Hematopoietic multipotent progenitor cell (in vitro differentiated cells): ENCODE measurements at places on chromosomes 6 and 20. TPM values are rescaled to one million over a fixed set of nuclear protein-coding genes. Genes with fewer than 3 reads are reported as not detected.

RAET1E gene
- total RNA-seq: under 0.01 TPM

RIPOR3 gene
- total RNA-seq: 32.6 TPM

PROCR gene
- total RNA-seq: 5.7 TPM

KIF3B gene
- total RNA-seq: 5.4 TPM
